ENCODE measurements at places on chromosomes 3 and 15.
A peak's percentile ranks its signal among the peaks of the same experiment; 100 is the strongest.

GRCh38 chr3:40381904-40382616 is 4.9 kb upstream of the ENTPD3 start:
- DNase-seq, result no peak

GRCh38 chr15:95935852-95936251 is 394.6 kb upstream of the NR2F2 start:
- no peak for DNase-seq

DNA sequence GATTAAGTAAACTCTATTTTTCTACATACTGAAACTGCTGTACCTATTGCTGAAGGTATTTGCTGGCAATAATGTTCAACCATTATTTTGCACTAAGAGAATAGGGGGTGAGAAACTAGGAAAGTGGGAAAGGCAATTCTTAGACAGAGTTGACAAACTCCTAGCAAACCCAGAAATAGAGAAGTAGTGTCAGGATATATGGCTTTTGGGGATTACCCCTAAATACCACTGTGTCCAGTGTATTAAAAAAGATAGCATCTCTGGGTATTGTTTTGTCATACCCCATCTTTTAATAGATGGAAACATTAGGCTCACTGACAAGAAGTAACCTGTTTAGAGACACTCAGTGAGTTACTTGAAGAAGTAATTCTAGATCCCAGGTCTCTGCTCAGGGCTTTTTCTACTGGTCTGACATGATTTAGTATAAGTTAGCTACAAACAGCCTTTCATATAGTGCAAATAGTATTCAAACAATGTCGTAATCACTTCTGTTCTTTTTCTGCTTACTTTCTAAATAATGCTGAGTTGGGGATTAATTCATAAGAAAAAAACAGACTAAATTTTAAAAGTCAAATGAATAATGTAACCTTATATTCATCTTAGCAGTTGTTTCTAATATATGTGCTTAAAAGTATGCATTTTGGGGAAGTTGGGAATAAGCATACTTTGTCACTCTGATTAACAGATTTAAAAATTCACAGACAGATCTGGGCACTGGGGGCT is 107.2 kb downstream of the IL1RAP start:
- no peak for DNase-seq

GRCh38 chr3:127822041-127822681 is at the start of gene MGLL:
TSS of gene MGLL (minus strand) at chr3:127822515. CDS start at chr3:127822318, 197 bp downstream.
- peak; percentile 40 for DNase-seq

GRCh38 chr15:53115563-53115962 is 325.4 kb upstream of the ONECUT1 start:
- no peak for DNase-seq
